ENCODE measurements at places on chromosomes 3 and 15. TPM values are rescaled to one million over a fixed set of nuclear protein-coding genes. Genes with fewer than 3 reads are reported as not detected.

The AP3B2 gene
- 1.4 TPM for total RNA-seq

The C3orf49 gene
- total RNA-seq: not detected

The MESP2 gene
- total RNA-seq: 0.16 TPM

The SPINK8 gene
- total RNA-seq: not detected

The SLC2A2 gene
- total RNA-seq: not detected

The CGNL1 gene
- 16.8 TPM for total RNA-seq

The TGM5 gene
- not detected for total RNA-seq

The CADPS gene
- 30.7 TPM for total RNA-seq

The HGD gene
- not detected for total RNA-seq

The SPRED1 gene
- total RNA-seq: 16.1 TPM

The ALPK3 gene
- 75.7 TPM for total RNA-seq

The EPHA6 gene
- 0.58 TPM for total RNA-seq

DNA sequence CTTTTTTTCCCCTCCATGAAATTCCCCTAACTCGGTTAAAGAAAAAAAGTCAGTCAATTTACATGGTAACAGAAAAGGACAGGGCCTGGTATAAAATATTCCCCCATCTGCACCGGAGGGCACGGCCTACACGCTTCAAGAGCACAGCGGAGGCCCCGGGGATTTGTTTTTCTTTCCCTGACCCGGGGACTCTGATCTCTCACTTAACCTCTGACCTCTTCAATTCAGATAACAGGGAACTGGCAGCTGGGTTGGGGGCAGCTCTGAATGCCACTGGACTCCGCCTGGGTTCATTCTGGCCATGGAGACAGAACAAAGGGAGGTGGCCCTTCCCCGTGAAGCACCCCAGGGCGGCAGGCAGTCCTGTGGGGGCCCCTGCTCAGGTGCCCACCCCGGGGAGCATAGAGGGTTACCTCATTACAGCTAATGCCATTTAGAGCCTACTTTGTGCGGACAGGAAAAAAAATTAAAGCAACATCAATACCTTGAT is 257.5 kb downstream of the SHQ1 start:
- DNase-seq: no peak

DNA sequence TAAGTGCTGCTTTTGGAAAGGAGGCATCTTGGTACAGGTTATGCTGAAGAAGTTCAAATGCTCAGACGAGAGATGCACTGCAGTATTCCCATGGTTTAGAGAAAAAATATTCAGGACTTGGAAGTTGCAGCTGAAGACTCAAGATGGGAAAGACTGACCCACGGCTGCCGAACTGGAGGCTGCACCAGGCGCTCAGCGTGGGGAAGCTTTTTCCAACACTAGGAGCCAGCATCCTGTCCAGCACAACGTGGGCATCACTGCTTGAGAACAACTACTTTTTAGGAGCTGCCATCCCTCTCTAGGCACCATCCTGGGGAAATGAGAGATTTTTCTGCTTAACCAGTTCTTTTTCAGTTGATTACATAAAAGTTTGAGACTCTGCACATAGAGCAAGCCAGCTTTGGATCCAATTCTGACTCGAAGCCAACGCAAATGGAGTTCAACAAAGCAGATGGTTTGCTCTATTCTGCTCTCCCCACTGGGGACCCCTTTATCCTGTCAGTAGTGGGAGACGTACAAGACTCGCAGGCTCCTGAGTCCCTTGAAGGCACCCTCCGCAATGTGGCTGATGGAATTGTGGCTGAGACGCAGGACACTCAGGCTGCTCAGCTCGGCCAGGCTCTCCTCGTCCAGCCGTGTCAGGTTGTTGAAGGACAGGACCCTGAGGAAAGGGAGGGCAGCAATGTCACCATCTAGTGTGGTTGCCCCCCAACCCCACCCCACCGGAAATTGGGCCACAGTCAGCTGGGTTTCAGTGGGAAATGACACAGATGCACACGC is 93.8 kb downstream of the LRIG1 start:
- DNase-seq: peak; percentile 16

DNA sequence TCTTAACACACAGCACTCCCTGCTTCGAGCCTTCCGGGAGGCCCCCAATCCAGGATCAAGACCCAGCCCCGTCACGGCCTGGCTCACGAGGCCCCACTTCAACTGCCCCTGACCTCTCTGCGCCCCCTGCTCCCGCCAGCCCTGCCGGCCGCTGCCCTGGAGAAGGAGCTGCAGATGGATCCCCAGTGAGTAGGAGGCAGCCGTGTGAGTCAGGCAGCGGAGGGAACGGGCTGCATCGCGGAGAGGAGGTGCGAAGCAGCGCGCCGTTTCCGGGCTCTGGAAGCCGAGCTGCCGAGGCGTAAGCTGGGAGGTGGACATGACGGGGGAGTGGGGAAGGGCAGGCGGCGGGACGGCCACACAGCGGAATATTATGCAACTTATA is 133.4 kb downstream of the TPRA1 start:
- DNase-seq: peak; percentile 41

GRCh38 chr3:81013360-81013759 is 748.1 kb downstream of the GBE1 start:
- DNase-seq: no peak

- DNase-seq: peak; percentile 37
Observed at GRCh38 chr3:53084310-53085001, 38.6 kb upstream of the SFMBT1 start.

GRCh38 chr3:35529337-35529736 is 110.0 kb upstream of the ARPP21 start:
- no peak for DNase-seq

GRCh38 chr3:48299746-48300712 is 33.4 kb downstream of the SPINK8 start:
- DNase-seq: no peak

GRCh38 chr15:81851757-81852156 is 194.1 kb downstream of the MEX3B start:
- DNase-seq: no peak

GRCh38 chr3:191373327-191373726 is 43.0 kb upstream of the UTS2B start:
- no peak for DNase-seq

GRCh38 chr3:115550285-115550761 is 73.0 kb upstream of the GAP43 start:
- DNase-seq: peak; percentile 29

DNA sequence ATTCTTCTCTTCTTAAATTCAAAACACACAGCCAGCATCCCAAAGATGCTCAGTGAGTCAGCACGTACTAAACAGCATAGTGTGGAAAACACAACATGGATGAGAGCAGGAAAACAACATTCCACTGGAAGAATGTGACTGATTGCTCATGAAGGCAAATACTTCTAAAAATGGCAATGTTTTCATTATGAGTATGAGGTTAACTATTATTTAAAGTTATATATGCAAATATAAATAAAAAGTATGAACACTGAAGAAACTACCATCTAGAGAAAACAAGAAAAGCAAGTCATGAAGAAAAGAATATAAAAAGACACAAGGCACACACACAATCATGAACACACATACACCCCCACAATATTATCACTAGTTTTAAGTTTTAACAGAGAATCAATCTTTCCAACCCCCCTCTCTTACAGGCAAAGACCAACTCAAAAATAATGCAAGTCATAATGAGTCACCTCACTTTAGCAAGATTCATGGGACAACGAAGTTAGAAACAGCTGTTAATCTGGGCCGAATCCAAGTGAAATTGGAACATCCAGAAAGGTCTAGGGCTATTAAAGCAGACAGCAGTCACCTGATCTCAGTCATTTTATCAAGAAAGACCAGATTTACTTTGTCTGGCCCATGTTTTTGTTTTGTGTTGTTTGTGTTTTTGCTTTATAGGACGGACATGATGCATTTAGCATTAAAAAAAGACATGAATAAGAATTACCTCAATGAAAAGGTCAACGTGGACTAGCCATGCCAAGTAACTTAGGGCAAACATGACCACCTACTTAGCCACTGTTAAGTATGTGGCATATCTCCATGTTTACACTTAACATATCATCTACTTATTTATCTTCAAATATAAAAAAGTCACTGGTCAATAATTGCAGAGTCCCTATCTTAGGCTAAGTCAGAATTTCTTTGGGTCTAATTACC is 18.1 kb downstream of the GBE1 start:
- DNase-seq: no peak

DNA sequence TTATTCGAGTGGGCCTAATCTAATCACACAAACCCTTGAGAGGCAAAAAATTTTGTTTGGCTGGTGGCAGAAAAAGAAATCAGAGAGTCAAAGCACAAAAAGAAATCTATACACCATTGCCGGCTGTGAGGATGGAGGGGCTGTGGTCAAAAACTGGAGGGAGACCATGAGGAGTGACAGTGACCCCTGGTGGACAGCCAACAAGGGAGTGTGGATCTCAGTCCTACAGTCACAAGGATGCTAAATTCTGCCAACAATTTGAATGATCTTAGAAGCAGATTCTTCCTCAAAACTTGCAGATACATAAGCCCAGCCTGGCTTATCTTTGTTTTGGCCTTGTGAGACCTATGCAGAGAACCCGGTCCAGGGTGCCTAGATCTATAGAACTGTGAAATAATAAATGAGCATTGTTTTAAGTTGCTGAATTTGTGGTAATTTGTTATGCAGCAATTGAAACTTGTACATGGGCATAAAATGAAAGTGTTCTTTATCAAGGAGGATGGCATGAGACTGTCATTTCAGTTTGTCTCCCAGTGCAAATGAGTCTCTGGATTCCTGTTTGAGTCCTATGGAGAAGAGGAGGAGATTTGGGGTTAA is 103.0 kb upstream of the ARHGEF26 start:
- no peak for DNase-seq

- no peak for DNase-seq
Observed at GRCh38 chr3:157063469-157063868, 96.5 kb downstream of the CCNL1 start.

DNA sequence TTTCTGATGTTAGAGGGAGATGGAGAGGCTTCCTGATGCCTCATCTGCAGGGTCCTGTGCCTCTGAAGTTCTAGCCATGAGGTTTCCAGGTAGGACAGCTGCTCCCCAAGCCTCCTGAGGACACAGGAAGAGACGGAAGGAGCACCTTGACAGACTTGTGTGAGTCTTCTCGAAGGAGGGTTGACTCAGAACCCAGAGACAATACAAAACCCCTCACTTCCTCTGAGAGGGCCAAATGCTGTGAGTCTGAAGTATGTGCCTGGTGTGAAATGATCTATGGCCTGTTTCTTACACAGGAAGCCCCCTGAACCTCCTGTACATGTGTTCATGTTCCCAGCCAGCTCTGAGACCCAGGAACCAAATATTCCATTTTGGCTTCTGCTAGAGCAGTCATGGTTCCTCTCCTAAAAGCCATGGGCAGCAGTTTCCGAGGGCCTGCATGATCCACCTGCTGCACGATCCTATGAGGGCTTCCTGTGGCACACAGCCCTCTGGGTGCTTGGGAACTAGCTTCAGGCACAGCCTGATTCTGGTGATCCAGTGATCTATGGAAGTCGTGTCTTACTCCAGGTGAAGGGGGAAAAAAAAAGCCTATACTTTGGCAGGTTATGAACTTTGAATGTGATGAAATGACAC is 62.2 kb downstream of the AAGAB start:
- no peak for DNase-seq

DNA sequence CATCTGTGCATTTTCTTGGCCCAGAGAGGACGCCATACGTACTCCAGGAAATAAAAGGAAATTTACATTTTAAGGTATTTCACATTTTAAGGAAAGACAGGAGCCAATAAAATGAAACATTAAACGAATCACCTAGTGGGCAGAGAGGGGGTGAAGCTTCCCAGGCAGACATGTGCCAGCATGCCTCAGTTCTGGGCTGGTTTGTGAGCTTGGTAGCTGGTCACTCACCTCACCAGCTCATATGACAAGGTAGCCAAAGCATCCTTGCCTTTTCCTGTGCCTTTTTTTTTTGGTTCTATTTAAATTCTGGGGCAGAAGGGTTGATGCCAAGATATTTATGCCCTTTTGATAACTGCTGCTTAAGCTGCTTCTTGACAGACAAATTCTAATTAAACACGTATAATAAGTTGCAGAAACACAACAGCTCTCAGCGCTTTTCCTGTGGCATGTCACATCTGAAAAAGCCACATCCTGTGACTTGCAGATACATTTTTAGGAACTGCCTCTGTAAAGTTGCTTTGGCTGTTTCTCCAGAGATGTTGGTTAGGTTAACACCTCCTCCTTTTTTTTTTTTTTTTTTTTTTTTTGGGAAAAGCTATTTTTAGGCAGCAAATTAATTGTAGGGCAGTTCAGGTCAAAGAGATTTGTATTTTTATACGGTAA is 218.6 kb downstream of the PDCD6IP start:
- no peak for DNase-seq

DNA sequence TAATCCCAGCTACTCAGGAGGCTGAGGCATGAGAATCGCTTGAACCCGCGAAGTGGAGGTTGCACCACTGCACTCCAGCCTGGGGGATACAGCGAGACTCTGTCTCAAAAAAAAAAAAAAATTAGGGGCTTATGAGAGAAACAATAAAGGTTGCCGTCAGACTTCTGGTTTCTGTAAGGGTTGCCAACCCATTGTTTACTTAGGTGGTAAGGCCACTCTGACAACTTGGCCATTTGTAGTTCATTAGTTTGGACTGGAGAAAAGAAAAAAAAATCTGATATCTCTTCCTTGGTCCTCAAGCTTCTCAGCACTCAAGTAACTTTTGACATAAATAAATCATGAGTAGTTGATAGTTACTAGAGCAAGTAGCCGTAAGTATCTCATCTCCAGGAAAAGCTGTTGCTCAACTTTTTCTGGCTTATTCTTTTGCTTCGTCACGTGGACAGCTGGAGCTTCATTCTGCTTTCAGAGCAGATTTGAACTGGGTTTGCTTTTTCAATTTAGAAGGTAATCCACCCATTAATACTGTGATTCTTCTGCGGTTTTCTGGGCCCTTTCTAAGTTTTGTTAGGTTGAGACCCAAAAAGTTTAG is 9.4 kb downstream of the SNX1 start:
- no peak for DNase-seq

DNA sequence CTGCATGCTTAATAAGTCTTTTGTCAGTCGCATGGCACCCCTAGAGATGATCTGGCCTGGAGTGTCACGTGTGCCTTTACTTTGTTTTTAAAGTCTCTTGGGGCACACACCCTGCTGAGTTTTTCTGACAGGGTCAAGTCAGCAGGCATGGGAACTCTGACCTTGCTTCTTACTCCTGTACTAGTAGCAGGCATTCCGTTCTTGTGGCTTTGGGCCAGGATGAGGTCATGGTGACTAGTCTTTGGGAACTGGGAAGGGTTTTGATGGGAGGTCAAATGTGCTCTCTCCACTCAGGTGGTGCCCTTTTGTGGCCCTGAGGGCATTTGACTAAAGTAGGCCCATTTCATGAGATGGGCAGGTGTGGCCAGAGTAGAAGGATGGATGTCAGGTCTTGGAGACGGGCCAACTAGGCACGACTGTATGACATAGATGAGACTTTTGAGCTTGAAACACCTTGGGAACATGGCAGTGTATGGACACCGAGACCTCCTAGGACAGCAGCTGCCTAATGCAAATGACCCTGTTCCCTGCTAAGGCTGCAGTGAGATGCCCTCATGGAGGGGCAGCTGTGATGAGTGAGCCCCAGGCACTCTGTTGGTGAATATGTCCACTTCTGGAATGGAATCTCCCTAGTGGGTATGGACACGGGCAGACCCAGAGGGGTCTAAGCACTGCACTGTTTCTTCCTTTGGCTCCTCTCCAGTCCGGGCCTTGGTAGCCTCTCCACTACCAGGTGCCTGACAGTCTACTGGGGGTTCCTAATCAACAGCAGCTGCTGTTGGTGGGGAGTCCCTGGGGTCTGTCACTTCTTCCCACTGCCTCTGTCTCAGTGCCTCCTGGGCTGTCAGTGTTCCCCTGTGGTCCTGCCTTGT is 16.4 kb downstream of the SRPRB start:
- peak; percentile 88 for DNase-seq
